Stimulated activated CD4-positive, alpha-beta T cell treated with anti-CD3 and anti-CD28 coated beads, TNF-alpha, amount 100 ng/mL, for 1 hour (primary cell): ENCODE measurements at places on chromosomes 16 and 17.

GRCh38 chr17:19978209-19978802 is 678 bp upstream of the AKAP10 start:
- DNase-seq, result no peak

DNA sequence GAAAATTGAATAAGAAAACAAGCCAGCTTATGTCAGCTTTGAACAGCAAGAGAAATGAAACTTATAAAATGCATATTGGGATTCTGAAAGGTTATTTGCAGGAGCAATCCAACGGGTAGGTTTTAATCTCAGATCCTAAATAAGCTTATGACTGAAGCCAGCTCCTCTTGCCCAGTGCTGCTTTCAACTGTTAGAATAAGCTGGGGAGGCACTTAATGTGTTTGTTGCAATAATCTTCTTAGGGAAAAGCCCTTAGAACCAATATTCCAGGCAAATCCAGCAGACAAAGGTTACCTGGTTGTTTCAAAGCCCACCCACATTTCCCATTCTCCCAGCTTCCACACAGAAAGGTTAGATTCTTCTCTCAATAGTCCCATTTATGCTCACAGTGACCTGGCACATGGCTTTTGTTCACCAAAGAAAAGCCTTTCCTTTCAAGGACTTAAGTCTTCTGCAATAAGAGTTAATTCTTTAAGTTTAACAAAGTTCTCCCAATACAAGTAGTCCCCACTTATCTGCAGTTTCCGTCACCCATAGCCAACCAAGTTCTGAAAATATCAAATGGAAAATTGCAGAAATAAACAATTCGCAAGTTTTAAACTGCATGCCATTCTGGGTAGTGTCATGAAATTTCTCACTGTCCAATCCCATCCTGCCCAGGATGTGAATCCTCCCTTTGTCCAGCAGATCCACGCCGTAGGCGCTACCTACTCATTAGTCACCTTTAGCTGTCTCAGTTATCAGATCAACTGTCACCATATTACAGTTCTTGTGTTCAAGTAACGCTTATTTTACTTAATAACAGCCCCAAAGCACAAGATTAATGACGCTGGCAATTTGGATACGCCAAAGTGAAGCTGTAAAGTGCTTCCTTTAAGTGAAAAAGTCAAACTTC is 5.9 kb downstream of the TEX2 start:
- DNase-seq, result no peak

GRCh38 chr17:65423346-65424140 is 137.9 kb downstream of the AXIN2 start:
- no peak for DNase-seq

DNA sequence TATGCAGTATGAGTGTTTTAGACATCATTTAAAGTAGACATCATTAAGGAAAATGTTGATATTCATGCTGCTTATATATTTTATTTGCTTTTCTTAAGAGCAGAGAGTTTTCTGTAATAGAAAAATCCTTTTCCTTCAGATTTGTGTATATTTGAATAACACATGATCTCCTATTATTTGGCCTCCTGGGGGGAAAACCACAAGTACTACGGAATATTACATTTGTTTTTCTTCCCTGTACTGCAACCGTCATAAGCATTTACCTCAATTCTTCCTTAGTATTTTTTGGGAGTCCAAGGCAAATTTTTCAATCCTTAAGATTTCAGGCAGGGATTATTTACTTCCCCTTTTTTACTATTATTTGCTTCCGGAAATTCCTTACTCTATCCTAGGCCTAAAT is 6.0 kb downstream of the RSPRY1 start:
- no peak for DNase-seq

- DNase-seq, result no peak
Measured at GRCh38 chr17:64651889-64652288, 10.2 kb downstream of the SMURF2 start.

DNA sequence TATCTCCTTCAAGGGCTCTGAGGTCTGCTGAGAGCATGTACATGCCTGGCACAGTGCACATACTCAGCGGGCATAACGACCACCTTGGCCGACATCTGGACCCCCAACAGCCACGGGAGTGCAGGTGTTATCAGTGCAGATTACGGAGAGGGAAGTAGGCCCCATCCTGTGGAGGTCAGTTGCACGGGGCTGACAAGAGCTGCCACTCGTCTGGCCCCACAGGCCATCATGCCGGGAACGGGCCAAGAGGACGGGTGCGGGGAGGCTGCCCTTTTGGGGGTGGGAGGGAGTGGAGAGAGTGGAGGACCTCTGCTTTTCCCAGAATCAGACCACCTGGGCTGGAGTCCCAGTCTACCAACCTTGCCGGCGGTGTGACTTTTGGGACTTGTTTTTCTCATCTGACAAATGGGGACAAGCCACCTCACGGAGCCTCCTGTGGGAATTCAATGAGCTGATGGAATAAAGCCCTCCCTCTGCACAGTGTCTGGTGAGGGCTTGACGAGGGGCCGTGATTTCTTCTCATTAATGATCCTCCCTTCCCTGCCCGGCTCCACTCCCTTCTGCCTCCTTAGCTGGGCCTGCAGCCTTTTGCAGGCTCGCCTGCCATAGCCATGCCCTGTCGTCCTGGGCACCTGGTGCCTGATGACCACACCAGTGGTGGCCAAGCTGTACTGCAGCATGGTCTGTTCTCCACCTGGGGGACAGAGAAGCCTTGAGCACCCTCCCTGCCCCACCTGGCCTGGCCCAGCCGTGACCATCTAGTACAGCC is 4.6 kb downstream of the PRSS33 start:
- DNase-seq, result no peak

GRCh38 chr16:75254359-75254837 is 3.0 kb upstream of the BCAR1 start:
- DNase-seq, result no peak

DNA sequence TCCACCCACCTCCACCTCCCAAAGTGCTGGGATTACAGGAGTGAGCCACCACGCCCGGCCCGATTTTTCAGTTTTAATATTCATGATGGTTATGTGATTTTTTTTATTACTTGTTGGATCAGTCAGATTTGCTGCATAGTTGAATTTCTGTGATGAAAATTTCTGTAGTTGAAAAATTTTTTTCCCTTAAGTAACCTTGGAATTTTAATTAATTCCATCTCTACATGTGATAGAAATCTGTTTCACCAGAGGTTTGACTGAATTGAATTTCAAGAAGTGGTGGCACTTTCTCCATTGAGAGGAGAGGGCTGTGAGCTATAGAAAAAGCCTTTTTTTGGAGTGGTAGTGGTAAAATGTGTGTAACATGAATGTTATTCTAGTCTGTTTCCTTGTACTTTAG is 24.7 kb downstream of the WIPF2 start:
- DNase-seq, result no peak

GRCh38 chr17:79809530-79810129 is 12.8 kb upstream of the CBX8 start:
- no peak for DNase-seq

- no peak for DNase-seq
Measured at GRCh38 chr16:19228052-19228451, 57.5 kb upstream of the CLEC19A start.

GRCh38 chr17:63224644-63225043 is 221.5 kb downstream of the CYB561 start:
- DNase-seq, result no peak

DNA sequence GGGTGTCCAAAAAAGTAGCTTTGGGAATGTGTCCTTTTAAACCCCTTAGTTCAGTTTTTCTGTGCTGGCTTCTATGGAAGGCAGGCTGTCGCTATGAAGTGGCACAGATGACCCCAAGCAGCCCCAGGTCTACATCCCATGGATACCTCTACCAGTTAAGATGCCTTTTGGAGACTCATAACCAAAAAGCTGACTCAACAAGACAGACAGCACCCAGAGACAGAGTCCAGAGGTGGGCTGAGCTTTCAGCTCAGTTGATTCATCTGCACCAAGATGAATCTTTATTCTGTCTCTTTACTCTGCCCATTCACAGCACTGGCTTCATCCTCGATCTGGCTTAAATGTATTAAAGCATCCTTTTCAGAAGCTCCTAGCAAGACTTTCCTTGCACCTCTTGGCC is 29.8 kb upstream of the RBBP6 start:
- no peak for DNase-seq

- DNase-seq, result no peak
Measured at GRCh38 chr16:4426021-4426684, 485 bp downstream of the DNAJA3 start.

DNA sequence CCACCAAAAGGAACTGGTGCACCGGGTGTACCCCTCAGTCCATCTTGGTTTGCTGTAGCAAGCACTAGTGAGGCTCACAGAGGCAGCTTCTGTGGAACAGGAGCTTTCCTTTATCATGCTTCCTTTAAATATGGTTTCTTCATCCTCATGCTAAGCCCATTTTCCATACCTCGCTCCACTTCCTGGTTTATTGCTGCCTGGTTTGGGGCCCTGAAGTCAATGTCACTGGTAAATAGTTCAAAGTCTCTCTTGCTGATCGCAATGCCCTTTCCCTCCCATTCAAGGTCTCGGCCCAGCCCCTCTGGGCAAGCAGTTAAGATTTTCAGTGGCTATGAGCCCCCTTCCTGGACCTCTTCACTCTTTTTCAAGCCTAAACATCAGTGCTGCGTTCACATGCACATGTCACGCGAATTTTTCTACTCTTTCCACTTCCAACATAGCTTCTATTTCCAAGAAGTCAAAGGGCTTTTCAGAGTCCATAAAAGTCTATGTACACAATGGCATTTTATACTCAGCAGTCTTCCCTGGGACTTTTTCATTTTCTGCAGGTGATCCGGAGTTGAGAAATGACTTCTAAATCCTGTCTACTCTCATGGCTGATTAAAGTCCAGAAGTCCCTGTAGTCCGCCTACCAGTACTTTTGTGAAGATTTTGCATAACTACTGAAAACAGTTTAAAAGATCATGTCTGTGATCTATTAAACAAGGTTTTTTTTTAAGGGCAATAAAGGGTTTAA is 323.8 kb upstream of the ZFHX3 start:
- no peak for DNase-seq

DNA sequence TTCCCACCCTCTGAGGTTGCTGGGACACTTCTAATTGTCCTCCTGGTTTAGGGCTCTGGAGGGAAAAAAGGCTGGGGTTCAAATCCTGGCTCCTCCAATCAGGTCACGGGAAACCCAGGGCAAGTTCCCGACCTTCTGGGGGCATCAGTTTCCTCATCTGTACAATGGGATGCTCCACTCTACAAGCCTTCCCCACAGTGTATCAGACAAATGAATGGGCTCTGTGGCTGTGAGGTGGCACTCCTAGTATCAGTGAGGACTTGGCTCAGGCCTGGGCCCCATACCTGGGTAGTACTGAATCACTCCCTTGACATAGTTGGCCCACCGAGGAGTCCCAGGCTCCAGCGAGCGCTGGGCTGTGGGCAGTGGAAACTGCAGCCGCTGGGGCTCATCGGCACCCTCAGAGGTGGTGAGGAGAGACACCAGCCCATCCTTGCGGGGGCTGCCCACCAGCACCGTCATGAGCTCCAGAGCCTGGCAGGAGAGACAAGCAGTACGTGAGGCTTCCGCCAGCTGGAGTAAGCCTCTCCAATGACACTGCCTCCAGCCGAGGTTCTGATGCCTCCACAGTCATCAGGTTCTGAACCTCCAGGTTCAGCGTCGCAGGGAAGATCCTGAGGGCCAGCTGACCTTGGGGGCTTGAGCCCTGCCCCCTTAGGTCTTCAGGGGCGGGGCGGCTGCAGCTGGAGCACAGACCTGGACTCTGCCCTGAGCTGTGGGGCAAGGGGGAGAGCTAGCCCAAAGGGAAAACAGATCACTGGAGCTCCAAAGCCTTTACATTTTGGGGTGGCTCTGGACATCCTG is 1.2 kb downstream of the GALK1 start:
- DNase-seq, result no peak

DNA sequence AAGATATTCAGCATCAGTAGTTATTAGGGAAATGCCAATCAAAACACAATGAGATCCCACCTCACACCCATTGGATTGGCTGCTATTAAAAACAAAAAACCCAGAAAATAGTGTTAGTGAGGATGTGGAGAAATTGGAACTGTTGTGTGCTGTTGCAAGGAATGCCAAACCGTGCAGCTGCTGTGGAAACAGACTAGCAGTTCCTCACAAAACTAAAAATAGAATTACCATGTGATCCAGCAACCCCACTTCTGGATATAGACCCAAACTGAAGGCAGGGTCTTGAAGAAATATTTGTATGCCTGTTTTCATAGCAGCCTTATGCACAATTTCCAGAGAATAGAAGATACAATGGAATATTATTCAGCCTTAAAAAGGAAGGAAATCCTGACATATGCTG is 46.0 kb downstream of the FOXK2 start:
- DNase-seq, result no peak

DNA sequence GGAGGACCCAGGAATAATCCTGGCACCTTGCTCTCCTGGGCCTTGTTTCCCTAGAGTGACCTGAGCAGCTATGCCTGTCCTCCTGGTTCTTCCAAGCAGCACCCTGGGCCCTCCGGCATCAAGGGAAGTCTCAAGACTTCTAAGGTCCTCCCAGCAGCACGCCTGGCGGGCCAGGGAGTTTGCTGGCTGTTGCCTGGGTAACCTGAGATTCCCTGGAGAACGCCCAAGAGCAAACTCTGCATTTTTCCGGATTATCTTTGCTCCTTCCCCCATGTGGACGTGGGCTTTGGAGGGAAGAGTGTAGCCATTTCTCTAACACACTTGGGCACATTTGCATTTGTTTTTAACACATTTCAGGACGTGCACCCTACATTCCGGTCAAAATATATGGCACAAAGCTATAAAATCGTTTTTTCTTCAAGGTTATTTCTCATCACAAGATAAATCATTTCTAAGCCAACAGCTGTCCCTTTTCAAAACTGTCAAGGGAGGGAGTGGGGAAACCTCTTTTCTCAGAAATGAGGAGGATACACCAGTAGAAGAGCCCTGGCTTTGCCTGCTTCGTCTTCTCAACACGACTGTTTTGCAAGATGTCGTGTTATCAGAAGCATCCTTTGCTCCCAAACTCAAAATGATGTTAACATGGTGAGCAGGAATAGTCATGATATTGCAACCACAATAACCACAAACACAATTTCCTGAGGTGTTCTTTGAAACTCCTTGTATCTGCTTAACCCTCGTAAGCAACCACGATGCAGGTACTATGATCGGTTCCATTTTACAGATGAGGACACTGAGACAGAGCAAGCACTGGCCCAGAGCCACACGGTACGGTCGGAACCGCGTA is 116.5 kb downstream of the ADCY9 start:
- DNase-seq, result no peak
